ENCODE measurements at places on chromosomes 4 and X. TPM values are rescaled to one million over a fixed set of nuclear protein-coding genes. Genes with fewer than 3 reads are reported as not detected.

DNA sequence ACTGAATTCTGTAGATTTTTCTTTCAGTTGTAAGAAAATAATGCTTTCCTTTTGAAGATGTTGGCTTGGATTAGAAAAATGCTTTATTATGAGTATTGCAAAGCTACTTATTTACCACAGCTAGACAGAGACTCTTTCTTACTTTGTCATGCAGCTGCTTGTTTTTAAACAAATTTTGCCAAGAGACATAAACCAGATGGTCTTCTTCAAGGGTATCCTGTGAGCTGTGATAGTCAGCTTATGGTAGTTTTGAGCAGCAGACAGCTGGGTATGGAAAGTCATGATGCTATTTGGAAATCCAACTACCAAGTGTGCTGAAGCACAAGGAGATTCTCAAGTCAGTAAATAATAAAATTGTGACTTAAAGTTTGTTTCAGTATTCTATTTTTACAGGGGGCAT is 941.5 kb downstream of the DMD start:
- no peak for DNase-seq

DNA sequence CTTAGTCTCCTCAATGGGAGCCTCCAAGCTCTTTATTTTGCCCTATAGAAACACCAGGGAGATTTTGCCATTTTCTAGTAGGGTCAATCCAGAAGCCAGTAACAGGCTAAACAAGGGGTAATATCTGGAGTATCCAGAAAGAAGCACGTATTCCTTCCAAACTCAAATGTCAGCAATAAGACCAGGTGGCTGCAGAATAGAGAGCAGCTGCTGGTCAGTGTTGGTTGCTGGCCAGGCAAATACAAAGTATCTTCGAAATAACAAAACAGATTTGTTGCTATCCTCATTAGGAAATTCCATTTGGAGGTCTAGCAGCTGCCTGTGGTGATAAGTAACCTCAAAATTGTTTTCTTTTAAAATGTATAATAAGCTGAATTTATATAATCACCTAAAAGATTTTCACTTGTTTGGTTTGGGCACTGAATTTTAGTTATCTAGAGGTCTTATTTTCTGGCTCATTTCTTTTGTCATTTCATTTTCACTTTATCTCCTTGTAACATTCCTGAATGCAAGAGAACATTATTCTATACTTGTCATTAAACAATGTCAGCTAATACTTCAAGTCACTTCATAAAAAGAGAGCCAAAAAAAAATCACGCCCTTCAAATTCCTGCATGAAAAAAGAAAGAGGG is 320.6 kb downstream of the DTHD1 start:
- no peak for DNase-seq

GRCh38 chr4:55675196-55675793 is 39.2 kb upstream of the NMU start:
- DNase-seq: no peak

GRCh38 chr4:106172861-106173260 is 143.1 kb downstream of the TBCK start:
- no peak for DNase-seq

DNA sequence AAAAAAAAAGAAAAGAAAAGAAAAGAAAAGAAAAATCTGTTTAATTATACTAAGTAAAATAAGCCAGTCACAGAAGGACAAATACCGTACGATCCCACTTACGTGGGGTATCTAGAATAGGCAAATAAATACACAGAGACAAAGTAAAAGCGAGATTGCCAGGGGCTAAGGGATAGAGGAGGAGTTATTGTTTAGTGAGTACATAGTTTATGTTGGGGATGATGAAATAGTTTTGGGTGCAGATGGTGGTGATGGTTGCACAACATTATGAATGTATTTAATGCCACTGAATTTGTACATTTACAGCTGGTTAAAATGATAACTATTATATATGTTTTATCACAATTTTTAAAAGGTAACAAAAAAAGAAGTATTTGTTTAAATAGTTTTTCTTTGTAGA is 7.1 kb downstream of the CA5B start:
- peak; percentile 52 for DNase-seq

DNA sequence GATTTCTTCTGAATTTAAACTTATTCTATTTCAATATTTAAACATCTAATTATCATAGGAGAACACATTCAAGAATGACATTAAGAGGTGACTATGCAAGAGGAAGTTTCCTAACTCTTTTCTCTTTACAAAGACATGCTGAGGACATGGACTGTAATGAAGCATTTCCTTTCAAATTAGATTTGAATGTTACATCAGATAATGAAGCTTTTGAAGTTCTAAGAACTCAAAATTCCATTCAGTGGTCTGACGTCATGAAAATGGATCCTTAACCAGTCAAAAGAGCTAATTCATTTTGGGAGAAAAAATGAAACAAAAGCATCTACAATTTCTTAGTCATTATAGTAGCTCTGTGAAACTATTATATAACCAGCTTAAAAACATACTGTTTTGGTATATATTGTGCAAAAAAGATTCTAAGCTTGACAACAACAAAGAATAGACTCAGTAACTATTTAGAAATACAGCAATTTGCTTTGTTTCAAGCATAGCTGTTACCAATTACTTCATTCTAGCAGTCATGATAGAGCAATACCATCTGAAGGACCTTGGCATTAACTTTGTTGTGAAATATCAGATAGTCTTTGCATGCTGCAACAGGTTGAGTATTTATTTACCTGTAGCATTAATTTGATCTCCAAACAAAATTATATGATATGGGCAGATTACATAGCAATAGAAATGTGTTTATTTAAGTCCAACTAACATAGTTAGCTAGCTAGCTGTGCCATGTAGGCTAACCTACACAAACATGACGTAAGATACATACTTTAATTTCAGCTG is 13.7 kb upstream of the DTHD1 start:
- no peak for DNase-seq

- no peak for DNase-seq
Observed at GRCh38 chr4:82626251-82626868, 64.6 kb upstream of the TMEM150C start.

DNA sequence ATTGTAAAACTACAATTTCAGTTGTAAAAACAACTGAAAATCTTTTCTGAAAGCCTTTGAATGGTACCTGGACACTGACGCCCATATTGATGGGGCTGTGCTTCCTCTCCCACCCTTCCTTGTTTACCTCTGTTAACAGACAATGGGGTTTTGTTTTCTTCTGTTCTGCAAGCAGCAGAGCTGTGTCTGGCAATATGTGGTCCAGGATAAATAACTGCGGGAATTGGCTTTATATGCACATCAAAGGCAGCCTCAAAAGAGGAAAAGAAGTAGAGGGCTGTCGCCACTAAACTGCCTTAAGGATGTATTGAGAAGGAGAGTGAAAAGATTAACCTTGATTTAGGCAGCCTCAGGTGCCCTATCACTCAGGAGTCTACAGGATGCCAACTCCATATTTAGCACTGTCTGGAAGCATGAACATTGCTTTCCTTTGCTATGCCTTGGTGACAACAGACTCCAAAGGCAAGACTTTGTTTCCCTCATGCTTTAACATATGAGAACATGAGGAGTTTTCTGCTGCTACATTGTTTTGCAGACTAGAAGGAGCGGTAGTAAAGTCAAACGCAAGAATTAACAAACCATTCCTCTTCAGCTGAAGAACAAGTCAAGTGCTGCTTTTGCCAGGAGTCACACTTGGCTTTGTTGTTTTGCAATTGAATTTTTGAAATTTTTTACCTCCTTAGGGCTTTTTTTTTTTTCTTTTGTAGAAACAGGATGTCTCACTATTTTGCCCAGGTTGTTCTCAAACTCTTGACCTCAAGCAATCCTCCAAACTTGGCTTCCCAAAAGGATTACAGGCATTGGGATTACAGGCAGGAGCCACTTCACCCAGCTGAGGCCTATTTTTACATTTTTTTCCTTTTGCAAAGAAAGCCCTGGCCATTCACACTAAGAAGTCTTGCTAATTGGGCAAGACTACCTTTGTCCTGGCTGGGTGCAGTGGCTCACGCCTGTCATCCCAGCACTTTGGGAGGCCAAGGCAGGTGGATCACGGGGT is 3.0 kb downstream of the IL21 start:
- DNase-seq: no peak

- no peak for DNase-seq
Observed at GRCh38 chr4:98639108-98639507, 19.3 kb downstream of the TSPAN5 start.

DNA sequence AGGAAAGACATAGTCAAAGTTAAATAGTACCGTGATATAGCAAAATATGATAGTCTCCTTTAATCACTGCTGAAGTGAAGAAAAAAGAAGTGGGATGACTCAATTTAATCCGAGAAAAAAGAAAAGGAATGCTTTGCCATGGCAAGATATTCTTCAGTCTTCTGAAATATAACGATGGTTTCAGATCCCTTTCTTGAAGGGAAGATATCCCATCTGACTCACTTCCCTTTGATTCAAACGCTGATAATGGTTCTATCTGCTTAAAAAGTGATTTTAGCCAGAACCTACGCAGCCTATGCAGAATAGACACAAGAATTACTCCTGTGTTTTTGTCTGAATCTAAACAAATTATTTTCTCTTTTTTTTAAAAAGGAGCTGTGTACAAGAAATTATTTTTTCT is 68.1 kb upstream of the FTHL17 start:
- DNase-seq: no peak

DNA sequence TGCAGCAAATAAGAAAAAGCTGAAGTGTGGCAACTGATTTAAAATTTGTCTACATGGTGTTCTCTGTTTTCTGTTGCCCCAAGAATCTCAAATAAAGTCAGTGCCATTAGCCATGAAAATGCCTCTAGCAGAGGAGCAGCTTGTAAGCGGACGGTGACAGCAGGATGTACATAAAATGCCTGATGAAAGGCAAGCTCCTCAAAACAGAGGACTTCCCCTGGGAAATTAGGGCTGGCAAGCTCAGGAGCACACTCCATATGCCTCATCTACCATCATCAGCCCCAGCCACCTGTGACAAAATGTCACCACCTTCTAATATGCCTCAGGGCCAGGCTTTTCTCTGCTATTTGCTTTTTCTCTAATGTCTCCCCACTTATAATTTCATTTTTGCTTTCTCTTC is 54.5 kb downstream of the ASB9 start:
- DNase-seq: no peak

- DNase-seq: no peak
Observed at GRCh38 chrX:123186801-123187200, 2.7 kb downstream of the GRIA3 start.

GRCh38 chr4:131531087-131531486 is 1618.0 kb upstream of the PCDH10 start:
- DNase-seq: no peak

DNA sequence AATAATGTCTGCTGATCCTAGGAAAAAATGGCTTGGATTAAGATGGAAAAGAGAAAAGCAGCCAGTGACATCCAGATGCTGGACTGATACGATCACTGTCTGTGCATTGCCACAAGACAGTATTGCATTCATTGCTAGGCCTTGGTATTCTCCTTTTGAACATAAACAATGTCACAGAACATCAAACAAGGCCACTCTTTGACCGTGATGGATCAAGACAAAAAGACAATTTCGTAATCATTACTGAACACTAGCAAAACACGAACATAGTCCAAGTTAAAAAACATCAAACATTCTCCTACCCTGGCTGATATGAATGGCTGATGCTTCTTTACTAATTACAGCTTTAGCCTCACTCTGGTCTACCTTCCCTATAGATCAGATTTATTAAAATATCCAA is 374.1 kb upstream of the CXorf51B start:
- DNase-seq: no peak

DNA sequence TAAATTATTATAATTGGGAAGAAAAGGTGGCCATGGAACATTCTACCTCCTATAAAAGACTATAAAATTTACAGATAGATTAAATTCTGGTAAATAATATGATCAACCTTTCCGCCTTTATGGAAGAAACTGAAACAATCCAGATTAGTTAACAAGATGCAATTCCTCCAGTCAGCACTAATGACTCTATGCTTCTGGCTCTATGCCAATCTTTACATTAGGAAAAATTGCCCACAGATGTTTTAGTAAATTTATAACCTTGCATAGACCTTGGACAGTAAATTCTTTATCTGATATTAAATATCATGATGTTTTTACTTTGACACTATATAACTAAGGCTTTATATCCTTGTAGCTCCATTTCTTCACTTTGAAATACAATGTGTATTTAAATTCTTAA is 2302.5 kb downstream of the ARAP2 start:
- no peak for DNase-seq

DNA sequence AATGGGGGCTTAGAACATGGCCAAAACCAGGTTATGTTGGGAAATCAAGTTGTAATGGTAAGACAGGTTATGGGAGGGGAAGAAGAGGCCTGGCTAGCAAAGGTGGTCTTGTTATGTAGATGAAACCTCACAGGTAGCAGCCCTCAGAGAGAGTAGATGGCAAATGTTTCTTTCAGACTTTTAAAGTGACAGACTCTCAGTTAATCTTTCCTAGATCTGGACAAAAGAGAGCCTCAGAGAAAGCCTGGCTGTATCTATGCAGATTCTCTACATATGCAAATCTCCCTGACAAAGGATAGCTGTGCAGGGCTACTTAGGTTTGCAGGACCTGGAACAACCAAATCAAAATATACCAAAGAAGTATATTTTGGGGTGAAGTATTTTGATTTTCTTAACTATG is 284.1 kb upstream of the AMOT start:
- no peak for DNase-seq

GRCh38 chr4:47222276-47222675 is 190.9 kb downstream of the GABRB1 start:
- peak; percentile 22 for DNase-seq

PRR32 gene
- polyA plus RNA-seq: not detected

TRPC5OS gene
- not detected for polyA plus RNA-seq

BEND2 gene
- not detected for polyA plus RNA-seq

TLR3 gene
- polyA plus RNA-seq: 0.17 TPM

S100G gene
- not detected for polyA plus RNA-seq

CPZ gene
- 8.2 TPM for polyA plus RNA-seq

Measured in IMR-90 (cell line).